Foreskin fibroblast (primary cell): ENCODE measurements at places on chromosomes 13 and 19.

DNA sequence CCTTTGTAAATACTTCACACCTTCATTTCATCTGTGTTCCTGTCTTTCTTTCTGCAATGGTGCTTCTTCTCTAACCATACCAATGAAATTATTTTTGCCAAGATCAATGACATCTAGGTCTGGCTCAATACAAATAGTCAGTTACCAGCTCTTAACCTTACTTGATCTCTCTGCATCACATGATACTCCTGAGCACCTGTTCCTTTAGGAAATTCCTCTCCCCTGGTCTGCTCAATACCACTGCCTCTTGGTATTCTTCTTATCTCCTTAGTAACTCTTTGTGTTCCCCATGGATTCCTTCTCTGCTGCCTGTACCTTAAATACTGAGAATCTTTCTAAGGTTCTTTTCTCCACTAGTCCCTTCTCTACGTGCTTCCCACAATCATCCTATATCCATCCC, 25.9 kb downstream of the SOHLH2 start:
- no peak for DNase-seq

- DNase-seq, result peak; percentile 67
Observed at GRCh38 chr19:12779162-12779993, 4.0 kb upstream of the HOOK2 start.

DNA sequence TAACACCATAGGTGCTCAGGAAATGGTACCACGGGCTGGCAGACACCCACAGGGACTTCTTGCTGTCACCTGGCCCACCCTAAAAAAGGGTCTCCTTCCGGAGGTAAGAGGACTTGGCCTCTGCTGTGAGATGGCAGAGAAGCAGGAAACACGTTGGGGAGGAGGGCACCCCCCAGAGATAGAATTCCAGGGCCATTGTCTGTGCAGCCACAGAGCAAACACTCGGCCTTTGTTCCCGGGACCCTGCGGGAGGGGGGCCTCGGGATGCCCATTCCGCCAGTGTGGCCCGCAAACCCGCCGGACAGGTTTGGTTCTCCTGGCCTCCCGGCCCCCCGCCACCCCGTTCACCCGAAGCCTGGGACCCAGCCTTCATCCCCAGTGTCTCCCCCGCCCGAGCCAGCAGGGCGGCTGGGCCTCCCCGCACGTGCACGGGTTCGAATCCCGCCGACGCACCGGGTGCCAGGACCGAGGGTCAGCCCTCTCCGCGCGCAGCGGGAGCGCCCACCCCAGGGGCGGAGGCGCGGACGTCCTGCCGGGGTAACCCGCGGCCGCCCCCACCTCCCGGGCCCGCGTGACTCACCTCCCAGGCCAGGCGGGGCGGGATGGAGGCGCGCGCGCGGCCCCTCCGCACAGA, 714 bp downstream of the PLPP2 start:
- DNase-seq, result peak; percentile 74

DNA sequence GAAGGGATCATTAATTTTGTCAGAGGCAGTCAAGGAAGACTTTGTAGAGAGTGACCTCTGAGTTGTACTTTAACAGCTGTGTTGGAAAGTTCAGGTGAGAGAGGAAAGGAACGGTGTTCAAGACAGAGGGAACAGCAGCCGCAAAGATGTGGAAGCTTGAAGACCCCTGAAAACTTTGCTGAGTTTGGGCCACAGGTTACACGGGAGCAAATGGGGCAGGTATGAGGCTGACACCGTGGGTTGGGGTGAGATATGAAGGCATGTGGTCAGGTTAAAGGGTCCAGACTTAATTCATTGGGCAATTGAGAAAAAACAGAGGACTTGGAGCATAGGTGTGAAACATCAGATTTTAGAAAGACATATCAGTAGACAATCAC, 72.0 kb upstream of the SERP2 start:
- no peak for DNase-seq

DNA sequence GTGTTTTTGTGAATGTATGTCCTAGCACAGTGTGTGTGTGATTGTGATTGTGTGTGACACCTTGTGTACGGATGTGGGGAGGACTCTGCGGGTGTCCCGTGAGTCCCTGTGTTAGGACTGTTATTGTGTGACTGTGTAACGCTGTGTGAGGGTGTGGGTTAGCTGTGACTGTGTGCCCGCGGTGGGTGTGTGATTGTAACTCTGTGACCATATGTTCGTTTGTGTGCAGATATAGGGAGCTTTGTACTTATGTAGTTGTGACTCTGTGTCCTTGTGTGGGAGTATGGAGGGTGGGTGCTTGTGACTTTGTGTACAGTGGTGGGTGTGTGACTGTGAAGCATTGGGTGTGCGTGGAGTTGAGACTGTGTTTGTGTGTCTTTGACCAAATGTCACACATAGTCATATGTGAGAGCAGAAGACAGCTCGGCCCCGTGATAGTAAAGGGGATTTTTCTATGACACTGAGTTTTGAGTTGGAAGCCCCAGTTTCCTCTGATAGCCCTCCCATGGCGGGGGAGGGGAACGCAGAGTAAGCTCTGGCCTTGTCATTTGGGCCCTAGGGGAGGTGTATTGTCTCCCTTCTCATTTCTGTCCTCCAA, 949 bp upstream of the ZNF260 start:
- no peak for DNase-seq

GRCh38 chr19:15265850-15266248, 33.6 kb upstream of the EPHX3 start:
- DNase-seq, result peak; percentile 98

DNA sequence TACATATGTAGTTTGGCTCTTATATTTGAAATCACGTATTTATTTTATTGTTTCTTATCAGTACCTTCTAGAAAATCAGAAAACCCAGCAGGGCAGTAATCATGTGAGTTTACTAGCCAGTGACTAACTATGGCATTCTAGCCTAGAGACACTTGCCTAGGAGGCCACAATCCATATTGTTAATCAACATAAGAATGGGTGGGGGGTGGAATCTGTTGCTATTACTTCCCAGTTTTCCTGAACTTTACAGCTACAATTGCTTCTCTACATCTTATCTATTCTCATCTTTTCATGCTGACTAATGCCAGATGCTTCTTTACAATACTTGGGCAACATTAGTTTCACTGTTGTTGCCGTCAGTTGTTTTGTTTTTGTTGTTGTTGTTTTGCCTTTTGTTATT, 18.7 kb upstream of the ATXN8OS start:
- no peak for DNase-seq

DNA sequence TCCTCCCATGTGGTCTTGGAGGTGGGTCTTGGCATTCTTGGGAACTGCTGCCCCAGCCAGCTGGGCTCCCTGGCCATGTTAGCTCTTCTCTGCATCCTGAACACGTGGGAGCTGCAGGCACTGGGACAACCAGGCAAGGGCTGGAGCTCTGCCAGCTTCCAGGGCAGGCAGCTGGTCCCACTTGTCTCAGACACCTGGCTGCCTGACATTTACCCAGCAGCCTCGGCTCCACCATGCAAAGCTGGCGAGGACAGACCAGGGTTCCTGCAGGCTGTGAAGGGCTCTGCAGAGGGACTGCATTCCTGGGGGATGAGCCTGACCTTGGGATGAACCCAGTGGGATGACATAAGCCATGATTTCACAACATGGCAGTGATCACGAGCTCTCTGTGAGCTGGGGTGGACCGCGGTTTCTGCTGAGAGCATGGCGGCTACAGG, 99.0 kb upstream of the TSHZ3 start:
- peak; percentile 95 for DNase-seq

DNA sequence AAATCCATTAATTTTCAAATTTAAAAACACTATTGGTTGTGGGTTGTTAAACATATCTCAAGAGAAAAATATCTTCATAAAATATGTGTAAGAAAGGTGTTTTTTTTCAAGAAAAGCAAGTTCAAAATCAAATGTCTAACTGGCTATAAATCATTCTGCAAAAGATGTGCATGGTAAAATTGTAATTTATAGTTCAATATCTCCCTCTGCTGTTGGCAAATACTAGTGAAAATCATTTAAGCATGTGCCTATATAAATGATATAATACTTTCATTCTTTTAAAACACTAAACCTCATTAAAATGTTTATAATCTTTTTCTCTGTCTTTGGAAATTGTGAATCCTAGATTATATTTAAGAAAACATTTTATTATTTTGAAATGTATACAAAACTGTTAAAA, 17.2 kb upstream of the SLITRK6 start:
- no peak for DNase-seq

- no peak for DNase-seq
Observed at GRCh38 chr19:1357531-1358109, 26.1 kb upstream of the NDUFS7 start.

- no peak for DNase-seq
Observed at GRCh38 chr13:112757759-112758086, 67.9 kb downstream of the ATP11A start.

- no peak for DNase-seq
Observed at GRCh38 chr13:21672287-21672680, 1.4 kb downstream of the FGF9 start.

DNA sequence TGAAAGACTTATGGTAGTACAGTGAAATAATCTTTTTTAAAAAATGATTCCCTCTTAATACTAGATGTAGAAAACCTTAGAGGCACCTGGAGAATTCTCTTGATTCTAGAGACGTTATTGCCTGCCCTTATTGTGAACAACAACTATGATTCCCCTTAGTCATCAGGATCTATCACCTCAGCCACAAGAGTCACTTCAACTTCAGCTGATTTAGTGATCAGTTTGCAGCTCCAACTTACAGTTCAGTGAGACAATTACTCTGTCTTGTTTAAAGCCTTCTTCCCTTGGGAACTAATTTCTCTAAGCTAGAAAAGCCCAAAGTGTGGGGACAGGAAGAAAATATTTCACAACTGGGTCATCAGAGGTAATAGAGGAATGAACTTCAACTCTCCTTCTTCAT, 254.3 kb upstream of the SLITRK1 start:
- DNase-seq, result no peak

- peak; percentile 86 for DNase-seq
Observed at GRCh38 chr19:43438291-43439031, 23.8 kb downstream of the TEX101 start.

DNA sequence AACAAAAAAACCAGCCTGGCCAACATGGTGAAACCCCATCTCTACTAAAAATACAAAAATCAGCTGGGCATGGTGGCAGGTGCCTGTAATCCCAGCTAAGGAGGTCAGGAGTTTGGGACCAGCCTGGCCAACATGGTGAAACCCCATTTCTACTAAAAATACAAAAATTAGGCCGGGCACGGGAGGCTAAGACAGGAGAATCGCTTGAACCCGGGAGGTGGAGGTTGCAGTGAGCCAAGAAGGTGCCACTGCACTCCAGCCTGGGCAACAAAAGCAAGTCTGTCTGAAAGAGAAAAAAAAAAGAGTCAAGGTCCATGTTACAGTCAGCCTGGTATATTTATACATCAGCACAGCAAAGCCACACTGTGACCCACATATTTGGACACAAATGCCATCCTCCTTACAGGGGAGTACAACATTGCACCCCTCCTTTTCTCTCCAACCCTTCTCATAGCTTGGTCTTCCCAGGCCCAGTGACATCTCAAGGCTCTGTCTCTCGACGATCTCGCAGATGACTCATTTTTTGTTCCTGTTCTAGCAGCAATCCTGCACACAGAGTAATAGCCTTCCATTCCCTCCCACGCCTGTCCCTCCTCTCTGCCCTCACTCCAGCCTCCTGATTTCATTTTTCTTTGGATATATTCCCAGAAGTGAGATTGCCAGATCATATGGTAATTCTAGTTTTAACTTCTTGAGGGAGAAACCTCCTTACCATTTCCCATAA, 21.0 kb upstream of the DPP9 start:
- DNase-seq, result peak; percentile 95

- DNase-seq, result no peak
Observed at GRCh38 chr19:14603990-14604387, 21.1 kb downstream of the CLEC17A start.

DNA sequence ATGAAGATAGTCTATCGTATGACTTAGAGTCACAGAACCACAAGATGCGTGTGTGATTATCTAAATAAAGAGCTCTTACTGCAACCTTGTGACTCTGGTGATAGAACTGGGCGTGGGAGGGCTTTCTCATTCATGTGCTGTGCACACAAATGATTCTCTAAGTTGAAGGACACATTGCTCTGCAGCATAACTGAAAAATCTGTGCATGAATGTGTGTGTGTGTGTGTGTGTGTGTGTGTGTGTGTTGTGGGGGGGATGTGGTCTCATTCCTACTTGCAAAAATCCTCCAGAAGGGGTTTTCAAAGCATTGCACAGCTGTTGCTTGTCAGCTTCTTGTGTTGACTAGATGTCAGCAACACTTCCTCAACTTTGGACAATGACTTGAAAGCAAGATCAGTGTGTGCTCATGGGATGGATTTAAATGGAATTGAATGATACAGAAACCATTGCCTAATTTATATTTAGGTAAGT, 22.4 kb downstream of the LRCH1 start:
- peak; percentile 35 for DNase-seq

DNA sequence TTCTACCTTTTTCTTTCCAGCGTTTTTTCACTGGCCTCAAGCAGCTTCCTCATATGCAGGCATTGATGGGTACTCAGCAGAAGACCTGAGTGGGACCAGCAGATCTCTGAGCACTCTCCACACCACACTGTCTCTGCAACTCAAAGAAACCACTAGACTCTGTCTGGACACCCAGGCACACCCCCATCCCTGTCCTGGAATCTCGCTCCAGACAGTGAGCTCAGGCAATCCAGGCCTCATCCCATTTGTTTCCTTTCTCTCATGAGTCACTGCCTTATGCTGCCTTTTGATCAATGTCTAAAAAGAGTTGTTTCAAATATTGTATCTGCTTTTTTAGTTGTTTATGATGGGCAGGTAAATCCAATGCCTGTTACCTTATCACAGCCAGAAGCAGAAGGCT, 19.7 kb upstream of the POP4 start:
- no peak for DNase-seq

DNA sequence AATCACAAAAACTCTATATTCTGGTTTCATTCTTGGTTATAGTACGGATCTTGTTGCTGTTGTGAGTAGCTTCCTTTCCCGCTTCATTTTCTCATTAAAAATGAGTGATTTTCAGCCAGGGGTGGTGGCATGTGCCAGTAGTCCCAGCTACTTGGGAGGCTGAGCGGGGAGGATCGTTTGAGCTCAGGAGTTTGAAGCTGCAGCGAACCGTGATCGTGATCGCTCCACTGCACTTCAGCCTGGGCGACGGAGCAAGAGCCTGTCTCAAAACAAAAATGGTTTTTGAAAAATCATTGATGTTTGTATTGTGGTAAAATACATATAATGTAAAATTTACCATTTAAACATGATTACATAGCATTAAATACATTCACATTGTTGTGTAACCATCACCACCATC, 71.6 kb upstream of the TM9SF2 start:
- no peak for DNase-seq

DNA sequence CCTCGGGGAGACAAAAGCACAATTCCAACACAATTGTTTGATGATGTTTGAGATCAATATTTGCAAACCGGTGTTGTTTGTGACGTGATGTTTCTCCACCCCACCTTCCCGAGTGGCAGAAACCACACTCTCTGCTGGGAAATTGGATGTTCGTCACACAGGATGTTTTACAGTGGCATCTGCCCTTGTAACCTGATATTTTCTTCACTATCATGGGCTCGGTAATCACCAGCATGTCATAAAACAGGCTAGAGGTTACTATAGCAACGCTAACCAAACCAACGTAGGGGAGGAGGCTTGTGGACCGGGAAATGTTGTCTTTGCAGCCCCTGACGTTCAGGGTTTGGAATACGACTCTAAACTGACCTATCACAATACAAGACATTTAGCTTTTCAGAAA, 454.5 kb downstream of the IRS2 start:
- DNase-seq, result peak; percentile 87
